IPS-NIHi11 (cell line): ENCODE measurements at places on chromosomes 3 and 15.

DNA sequence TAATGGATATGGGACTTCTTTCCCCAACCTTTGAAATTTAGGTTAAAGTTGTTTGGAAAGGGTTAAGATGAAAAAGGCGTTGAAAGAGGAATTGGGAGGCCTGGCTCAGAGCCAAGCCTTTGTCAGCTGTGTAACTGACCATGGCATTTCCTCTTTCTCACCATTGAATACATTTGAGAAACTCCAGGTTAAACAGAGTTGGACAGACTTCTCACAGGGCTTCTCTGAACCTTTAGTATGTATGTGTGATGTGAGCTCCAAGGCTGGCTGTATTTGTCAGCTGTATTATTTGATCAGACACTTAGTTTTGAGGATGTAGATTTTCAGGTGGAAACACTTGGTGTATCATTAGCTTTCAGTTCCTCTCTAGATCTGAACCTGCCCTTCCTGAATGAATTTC lies 136.4 kb upstream of the GOLGA6L4 start:
- DNase-seq, result no peak

DNA sequence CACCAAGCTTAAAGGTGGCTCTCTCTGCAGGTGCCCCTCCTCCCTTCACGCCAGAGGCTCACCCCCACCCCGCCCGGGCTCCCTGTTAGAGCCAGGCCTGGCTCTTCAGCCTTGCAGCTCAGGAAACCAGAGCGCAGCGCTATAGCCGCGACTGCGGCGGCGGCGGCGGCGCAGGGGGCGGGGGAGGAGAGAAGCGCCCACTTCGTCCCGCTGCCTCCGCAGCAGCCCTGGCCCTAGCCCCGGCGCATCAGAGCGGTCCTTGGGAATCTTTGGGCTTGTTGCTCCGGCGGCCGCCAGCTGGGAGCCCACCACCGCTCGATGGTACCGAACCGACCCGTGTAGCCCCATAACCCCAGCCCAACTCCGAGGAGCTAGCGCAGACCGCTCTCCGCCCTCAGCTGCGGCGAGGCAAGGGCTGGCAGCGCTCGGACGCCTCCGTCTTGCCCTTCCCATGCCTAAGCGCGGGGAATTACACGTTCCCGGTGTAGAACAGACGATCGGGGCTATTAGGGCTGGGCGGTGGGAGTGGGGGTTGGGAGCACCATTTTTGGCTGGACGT lies 1.2 kb downstream of the RASGRF1 start:
- peak; percentile 79 for DNase-seq

DNA sequence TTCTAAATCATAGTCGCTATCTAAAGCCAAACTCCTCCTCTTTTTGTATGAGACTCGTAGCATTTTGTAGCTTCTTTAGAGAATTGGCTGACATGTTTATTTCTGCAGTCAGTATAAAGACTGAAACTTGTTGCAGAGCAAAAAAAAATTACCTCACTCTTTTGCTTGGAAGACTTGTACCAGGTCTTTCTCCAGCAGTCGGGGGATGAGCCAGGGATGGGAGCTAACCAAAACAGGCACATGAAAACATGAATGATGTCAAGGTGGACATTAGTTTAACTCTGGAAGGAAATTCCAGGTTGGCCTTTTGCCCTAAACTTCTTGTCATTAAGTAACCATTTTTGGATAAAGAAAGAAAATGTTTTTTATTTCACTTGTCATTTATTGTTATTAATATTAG lies 47.0 kb upstream of the SCAANT1 start:
- DNase-seq, result no peak

DNA sequence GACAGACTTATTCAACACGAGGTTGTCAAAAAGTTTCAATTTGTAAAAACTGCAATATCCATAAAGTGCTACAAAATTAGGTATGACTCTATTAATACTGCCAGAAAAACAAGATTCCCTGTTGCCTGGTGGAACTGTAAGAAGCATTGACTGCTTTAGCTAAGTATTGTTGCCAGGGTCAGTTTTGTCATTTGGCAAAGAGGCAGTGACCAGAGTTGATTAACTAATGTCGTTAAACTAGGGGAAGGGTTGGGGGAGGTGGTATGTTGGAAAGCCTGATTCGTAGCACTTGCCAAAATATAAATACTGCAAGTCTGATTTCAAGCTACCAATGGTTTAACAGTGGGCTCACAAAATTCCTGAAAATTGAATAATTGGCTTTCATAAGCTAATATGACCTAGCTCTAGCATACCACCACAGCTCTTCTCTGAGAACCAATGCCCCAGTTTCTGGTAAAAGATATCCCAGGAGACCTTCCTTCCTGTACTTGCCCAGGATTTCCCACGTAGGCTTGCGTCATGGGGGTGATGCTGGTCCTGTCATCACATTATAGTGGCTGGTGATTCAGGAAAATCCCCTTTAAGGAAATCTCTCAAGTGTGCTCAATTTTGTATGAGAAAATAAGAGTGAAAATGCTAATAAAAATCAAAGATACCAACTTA lies 266.4 kb upstream of the TBC1D5 start:
- DNase-seq, result no peak

DNA sequence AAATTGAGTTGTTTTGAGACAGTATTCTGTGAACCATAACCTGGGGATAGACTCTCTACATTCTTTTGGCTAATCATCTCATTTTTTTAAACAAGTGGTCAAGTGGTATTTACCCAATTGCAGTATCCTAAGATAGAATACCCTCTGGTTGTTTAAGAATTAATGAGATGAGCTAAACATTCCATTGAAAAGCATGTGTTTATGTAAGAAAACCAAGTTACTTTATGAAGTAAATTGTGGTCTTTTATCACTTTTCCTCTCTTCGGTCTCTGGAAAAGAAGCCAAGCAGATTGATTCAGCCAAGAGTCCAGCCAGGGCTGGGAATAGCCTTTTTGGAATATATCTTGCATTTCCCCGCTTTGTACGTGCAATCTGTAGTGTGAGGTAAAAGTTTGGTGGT lies 185.7 kb upstream of the TOPAZ1 start:
- no peak for DNase-seq

- no peak for DNase-seq
These were observed 7.2 kb downstream of the GXYLT2 start for GRCh38 chr3:72894976-72895552.

- DNase-seq, result peak; percentile 24
These were observed 11.0 kb upstream of the KCNMB2 start for GRCh38 chr3:178525251-178525650.

DNA sequence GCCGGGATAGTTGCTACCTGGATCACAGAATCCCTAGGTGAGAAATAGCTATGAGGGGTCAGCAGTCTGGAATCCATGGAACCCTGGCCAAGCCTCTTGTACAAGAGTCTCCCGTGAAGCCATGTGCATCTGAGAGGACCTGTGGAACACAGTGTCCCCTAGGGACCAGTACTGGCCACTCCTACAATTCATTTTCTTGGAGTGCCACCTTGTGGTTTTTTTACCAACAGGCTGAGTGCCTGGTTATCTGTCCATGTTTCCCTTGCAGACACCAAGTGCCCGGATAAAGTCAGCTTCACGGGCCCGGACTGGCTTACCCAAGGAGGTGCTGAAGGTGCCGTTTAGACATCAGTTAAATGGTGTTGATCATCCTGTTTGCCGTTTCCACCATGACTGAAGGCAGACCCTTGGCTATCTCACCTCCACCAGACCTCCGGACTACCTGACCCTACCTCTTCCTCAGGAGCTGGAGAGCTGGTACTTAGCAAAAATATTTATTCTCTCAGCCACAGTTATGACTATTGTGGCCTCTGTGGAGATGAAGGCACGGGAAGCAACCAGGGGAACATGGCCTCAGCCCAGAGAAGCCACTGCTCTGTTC lies 93.9 kb downstream of the RBPMS2 start:
- DNase-seq, result peak; percentile 87

DNA sequence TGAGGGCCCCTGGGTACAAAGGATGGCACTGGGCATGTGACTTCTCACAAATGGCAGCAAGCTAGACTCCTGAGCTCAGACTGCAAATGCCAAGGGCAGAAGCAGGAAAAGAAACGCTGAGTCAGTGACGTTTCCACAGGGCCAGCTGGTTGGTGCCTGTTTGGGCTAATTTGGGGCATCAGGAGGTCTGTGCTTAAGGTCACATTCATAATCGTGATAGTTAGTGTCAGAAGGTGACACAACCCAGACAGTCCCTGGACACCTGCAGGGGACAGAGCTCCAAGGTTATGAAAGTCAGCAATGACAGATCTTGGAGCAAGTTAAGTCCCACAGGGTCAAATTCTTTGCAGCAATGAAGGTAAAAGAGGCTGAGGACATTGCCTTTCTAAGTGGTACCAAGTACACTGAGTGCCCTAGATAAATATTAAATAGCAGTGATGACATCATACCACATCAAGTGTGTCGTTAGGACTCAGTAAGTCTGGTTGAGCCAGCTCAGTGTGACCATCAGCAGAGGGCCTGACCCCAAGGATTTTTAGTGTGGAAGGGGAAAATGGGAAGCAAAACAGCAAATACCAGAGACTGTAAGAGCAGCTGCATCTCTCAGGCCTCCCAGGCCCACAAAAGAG lies 556.9 kb upstream of the CFAP20DC start:
- no peak for DNase-seq

DNA sequence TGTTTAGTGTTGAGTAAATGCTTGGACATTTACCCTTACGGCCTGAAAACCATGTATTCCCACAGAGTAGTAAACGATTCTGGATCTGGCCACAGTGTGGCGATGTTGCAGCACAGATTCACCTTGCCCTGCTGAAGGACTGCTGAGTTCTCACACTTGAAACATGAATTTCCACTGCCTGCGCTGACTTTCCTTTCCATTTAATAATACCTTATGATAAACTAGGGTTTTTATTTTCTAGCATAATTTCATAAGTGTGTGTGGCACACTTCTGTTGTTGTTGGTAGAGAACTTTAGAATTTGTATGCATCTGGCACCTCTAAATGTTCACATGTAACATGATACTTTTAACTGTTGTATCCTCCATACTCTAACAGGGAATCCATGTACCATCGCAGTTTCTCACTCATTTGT lies 53.9 kb downstream of the C3orf38 start:
- DNase-seq, result peak; percentile 53

DNA sequence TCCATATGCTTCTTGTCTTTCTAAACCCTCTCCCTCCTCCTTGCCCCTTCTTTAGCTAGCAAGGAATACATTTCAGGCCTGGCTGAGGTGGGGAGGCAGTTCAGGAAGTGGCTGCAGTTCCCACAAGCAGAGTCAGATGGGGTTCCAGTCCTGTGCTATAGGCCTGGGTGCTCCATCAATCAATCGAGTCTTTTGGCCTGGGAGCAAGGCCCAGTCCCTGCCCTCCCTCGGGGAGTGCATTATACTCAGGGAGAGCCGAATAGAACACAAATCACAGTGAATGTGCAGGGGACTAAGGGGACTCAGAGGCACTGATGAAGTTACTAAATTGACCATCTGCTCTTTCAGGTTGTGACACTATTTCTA lies 58.0 kb upstream of the HERC1 start:
- no peak for DNase-seq

GRCh38 chr15:64507293-64507802 lies 47.0 kb downstream of the ZNF609 start:
- peak; percentile 27 for DNase-seq

- no peak for DNase-seq
These were observed 18.2 kb downstream of the VGLL4 start for GRCh38 chr3:11625376-11626083.
